ENCODE measurements at places on chromosomes 4 and X. TPM values are rescaled to one million over a fixed set of nuclear protein-coding genes. Genes with fewer than 3 reads are reported as not detected.

SFRP2 gene
- total RNA-seq, result 64.8 TPM

DNA sequence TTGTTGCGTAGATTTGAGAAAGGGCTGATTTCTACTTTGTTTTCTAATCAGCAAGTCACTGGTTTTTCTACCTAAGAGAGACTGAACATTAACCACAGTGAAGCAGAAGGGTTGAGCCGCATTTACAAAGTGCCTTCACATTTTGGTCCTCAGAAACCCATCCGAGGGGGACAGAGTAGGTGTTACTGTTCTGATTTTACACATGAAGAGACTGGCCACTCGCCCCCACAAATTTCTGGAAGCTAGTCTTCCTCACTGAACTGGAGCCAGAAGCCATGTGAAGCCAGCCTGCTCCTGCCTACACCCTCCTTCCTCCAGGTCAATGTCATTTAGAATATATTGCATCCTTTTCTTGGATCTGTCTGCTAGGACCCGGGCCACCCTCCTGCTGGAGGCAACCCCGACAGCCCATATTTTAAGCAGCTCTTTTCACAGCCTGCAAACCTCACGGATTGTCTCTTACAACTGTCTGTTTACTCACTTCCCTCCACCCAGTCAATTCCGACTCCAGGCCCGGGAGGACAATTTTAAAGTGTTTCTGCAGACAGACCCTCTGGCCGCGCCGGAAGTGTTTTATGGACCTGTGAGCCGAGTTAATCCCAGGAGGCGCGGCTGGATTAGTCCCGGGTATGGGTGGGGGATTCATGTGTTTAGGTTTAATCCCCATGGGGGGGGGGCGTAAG is 73.2 kb upstream of the BCOR start:
- no peak for DNase-seq
- H3K27me3 ChIP-seq, result no peaks in the 10 kb centered on the region
- peak overlapping the region; percentile 91 for H3K27ac ChIP-seq
- H3K4me1 ChIP-seq, result peaks cover 75% of the 10 kb centered on the region
- H3K36me3 ChIP-seq, result no peaks in the 10 kb centered on the region

GRCh38 chr4:27574743-27575142 is 714.1 kb downstream of the STIM2 start:
- H3K27me3 ChIP-seq, result no peaks in the 10 kb centered on the region
- no peak for DNase-seq
- H3K4me3 ChIP-seq, result no peak overlapping the region
- no peaks in the 10 kb centered on the region for H3K4me1 ChIP-seq

- DNase-seq, result no peak
- no peaks in the 10 kb centered on the region for H3K4me1 ChIP-seq
- no peak overlapping the region for H3K27ac ChIP-seq
- no peaks in the 10 kb centered on the region for H3K36me3 ChIP-seq
- H3K4me3 ChIP-seq, result no peak overlapping the region
Measured at GRCh38 chr4:181254771-181255170, 988.4 kb upstream of the TENM3 start.

FAM47B gene
- not detected for total RNA-seq

HTN1 gene
- total RNA-seq, result not detected

- H3K36me3 ChIP-seq, result no peaks in the 10 kb centered on the region
- no peaks in the 10 kb centered on the region for H3K27me3 ChIP-seq
- DNase-seq, result no peak
- H3K4me3 ChIP-seq, result no peak overlapping the region
- peaks cover 36% of the 10 kb centered on the region for H3K4me1 ChIP-seq
- no peak overlapping the region for H3K27ac ChIP-seq
Measured at GRCh38 chr4:111689731-111690130, 455.5 kb upstream of the FAM241A start.

DNA sequence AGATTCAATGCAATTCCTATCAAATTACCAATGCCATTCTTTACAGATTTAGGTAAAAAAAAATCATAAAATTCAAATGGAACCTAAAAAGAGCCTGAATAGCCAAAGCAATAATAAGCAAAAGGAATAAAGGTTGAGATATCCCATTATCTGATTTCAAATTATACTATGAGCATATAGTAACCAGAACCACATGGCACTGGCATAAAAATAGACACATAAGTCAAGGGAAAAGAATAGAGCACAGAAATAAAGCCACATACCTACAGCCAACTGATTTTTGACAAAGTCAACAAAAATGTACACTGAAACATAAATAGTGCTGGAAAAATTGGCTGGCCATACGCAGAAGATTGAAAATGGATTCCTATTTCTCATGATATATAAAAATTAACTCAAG is 853.7 kb downstream of the FAT4 start:
- H3K4me1 ChIP-seq, result no peaks in the 10 kb centered on the region
- no peak for DNase-seq
- no peaks in the 10 kb centered on the region for H3K27me3 ChIP-seq
- no peaks in the 10 kb centered on the region for H3K36me3 ChIP-seq

KCTD8 gene
- 2.3 TPM for total RNA-seq

DNA sequence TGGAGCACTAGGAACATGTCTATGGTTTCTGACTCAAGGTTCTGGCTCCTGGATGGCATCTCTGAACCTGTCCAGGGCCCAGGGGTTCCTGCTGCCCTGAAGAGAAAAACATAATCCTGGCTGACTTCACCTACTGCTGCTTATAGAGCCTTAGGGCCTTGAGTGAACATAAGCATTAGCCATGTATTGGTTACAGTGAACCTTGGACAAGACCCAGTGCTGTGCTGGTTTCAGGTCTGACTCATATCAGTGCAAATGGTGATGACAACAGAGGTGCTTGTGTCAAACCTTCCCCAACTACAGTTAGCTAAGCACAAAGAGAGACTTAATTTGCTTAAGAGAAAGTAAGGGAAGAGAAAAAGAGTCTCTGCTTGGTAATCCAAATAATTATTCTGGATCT is 1047.2 kb downstream of the GLUD2 start:
- H3K27me3 ChIP-seq, result no peaks in the 10 kb centered on the region
- no peak for DNase-seq
- no peak overlapping the region for H3K27ac ChIP-seq
- no peaks in the 10 kb centered on the region for H3K4me1 ChIP-seq
- H3K4me3 ChIP-seq, result no peak overlapping the region

DNA sequence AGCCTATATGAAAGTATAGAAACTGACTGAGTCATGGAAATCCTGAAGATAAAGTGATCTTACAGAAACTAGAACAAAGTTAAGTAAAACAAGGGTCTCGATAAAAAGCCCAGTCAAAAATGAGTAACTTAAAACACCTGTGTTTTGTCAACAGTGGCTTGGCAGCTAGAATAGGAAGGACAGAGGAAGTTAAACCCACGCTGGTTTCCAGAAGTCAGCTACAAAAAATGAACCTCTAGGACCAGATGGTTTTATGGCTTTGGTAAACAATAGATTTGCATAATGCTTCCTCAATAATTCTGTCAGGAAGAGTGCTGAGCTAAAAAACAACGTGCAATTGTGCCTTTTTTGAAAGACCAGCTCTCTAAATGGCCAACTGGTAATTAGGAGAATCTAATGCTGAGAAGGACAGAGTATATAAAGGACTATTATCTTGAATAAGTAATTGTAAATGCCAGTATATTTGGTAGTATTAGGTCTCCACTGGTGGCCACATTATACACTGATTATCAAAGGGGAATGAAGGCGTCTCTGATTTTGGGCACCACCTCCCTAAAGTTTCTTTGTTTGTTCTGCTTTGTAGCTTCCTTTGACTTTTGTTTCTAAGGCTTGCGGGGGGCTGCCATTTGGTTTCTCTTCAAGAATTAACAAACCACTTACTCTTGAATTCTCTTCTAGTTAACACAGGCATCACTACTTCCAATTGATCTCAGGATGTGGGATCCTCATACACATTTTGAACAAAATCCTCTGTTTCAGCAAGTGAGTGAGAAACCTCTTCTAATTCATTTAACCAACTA is 72.2 kb upstream of the PPP3CA start:
- H3K4me1 ChIP-seq, result no peaks in the 10 kb centered on the region
- H3K36me3 ChIP-seq, result no peaks in the 10 kb centered on the region
- H3K27me3 ChIP-seq, result no peaks in the 10 kb centered on the region
- no peak for DNase-seq
- no peak overlapping the region for H3K4me3 ChIP-seq

DNA sequence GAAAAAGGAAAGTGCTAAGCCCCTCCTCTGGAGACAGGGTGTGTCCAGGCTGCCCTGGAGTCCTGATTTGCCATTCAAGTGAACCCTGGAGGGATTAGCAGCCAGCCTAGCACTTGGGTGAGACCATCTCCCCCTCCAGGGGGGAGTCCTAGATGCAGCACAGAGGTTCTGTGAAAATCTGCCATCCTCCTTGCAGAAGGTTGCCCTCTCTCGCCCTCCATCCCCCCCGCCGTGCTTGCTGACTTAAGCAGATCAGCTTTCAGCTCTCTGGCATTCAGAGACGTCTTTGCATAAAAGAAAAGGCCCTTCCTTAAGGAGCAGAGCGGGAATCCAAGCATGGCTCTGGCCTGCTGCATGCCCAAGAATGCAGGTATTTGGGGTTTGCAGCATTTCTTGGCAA is 102.1 kb upstream of the SCML1 start:
- H3K4me1 ChIP-seq, result no peaks in the 10 kb centered on the region
- no peaks in the 10 kb centered on the region for H3K27me3 ChIP-seq
- no peak for DNase-seq

- no peaks in the 10 kb centered on the region for H3K36me3 ChIP-seq
- H3K27ac ChIP-seq, result no peak overlapping the region
- no peak for DNase-seq
- no peaks in the 10 kb centered on the region for H3K4me1 ChIP-seq
- no peaks in the 10 kb centered on the region for H3K27me3 ChIP-seq
Measured at GRCh38 chr4:101393256-101393655, 45.9 kb upstream of the PPP3CA start.

GRCh38 chr4:27917381-27917780 is 1056.7 kb downstream of the STIM2 start:
- H3K27me3 ChIP-seq, result no peaks in the 10 kb centered on the region
- H3K36me3 ChIP-seq, result no peaks in the 10 kb centered on the region
- no peaks in the 10 kb centered on the region for H3K4me1 ChIP-seq

DNA sequence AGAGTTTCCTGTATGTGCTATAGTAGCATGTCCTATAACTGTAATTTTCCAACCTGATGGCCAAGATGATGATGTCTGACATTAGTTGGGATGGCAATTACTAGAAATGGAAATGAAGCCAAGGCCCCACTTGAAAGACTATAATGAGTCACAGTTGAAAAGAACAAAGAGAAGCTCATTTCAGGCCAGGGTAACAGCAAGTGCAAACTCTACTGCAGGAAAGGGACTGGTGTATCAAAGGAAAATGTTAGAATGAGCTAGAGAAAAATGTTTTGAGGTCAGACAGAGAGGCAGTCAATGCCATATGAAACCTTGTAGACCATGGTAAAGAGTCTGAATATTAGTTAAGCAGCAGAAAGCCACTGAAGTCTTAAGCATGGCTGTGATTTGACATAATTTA is 146.2 kb upstream of the SH3RF1 start:
- DNase-seq, result no peak
- no peak overlapping the region for H3K4me3 ChIP-seq
- no peak overlapping the region for H3K27ac ChIP-seq
- H3K4me1 ChIP-seq, result no peaks in the 10 kb centered on the region
- H3K27me3 ChIP-seq, result no peaks in the 10 kb centered on the region
- H3K36me3 ChIP-seq, result no peaks in the 10 kb centered on the region
